ENCODE measurements at places on chromosomes 12 and 14.

- no peak for DNase-seq
These were observed 64.8 kb downstream of the IGF1 start for GRCh38 chr12:102415515-102415914.

DNA sequence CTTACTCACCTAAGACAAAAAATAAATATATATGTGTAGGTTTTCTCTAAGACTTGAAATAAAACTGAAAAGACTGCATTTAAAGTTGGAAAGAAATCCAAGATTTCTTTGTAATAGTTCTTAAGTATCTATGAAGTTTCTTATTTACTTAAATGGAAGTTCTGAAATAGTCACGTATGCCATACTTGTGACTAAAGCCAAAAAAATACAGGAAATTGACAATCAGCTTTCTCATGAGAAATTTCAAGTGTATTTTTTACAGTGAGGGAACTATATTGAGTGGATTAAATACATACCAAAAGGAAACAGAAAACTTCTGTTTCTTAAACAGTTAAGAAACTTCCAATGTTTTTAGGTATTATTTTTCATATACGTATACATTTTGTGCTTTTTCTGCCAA lies 188.1 kb downstream of the DPY19L2 start:
- no peak for DNase-seq

- no peak for DNase-seq
These were observed 368.0 kb downstream of the CCDC91 start for GRCh38 chr12:28558250-28558649.

DNA sequence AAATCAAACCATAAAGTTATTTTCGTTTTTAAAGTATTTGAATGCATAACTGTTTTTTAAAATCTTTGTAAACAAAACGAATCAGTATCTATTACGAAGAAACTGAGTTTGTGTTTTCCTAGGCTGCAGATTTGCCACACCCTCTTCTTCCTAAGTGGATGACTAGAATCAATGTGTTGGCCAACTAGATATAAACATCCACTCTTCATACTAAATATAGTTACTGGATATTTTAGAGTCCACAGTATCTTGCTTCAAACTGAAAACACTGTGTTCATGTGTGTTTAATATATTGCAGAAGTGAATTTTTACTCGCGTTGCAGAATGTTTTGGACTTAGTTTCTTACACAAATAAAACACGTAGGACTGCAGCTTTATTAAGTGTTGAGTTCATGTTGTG lies 63.2 kb downstream of the KLHL28 start:
- no peak for DNase-seq

GRCh38 chr14:92472860-92473259 lies 40.7 kb upstream of the RIN3 start:
- no peak for DNase-seq

DNA sequence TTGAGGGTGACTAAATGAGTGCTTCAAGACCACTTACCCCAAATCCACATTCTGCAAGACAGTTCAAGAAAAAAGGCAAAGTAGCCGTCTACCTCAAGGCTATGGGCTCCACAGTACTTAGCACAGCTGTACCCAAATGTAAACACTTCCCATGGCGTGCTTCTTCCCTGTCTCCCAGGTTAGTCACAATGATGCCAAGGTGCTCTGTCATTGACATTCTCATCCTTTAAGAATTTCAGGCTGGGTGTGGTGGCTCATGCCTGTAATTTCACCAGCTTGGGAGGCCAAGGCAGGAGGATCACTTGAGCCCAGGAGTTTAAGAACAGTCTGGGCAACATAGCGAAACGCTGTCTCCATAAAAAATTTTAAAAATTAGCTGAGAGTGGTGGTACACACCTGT lies 51.2 kb upstream of the CERS5 start:
- no peak for DNase-seq

DNA sequence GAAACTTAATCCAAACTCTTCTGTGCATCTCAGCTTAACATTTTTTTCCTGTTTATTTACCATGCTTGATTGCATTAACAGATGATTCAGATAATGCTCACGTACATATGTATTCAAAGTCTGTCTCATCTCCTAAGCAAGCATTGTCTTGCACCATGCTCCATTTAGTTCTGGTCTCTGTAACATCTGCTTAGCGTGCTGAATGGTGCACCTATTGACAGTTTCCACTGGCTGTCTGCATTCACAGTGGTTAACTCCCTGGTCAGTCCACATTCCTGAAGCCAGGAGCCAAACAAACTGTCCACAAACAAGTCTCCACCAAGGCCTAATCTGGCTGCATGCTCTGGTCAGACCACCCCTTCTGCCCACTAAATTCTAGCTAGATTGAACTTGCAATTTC lies 83.9 kb downstream of the KNTC1 start:
- no peak for DNase-seq

- DNase-seq, result no peak
These were observed 17.9 kb downstream of the PLD4 start for GRCh38 chr14:104942586-104942985.

GRCh38 chr12:118377884-118378470 lies 1.6 kb downstream of the SUDS3 start:
- peak; percentile 74 for DNase-seq

- peak; percentile 13 for DNase-seq
These were observed 5.9 kb upstream of the RERG start for GRCh38 chr12:15227004-15227679.

GRCh38 chr12:50387972-50388478 lies 8.4 kb downstream of the FAM186A start:
- no peak for DNase-seq

- DNase-seq, result peak; percentile 32
These were observed 982 bp downstream of the BCL7A start for GRCh38 chr12:122022393-122023338.

DNA sequence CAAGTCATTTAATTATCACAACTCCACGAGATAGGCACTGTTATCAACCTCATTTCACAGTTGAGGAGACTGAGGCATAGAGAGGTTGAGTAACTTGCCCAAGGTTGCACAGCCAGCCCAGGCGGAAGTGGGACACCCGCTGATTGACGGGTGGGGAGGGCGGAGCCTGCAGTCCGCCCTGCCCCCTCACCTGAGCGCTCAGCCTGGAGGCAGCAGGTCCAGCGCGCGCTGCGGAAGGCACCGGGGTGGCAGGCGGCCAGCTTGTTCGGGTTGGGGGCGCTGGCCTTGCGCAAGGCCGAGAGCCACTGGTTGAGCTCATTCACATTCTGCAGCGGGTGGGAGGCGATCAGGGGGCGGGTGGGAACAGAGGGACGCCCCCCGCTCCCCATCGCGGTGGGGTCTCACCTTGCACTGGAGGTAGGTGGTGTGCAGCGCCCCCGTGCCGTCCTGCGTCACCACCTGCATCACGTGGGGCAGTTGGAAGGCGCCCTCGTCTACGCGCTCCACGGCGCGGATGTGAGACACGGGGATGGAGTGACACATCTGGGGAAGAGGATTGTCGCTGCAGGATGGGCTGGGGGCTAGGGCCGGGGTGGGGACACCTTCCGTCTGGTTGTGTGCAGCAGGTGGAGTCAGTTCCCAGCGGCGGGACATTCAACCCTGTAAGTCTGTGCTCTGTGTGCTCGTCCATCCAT lies 31.7 kb downstream of the RASAL1 start:
- DNase-seq, result peak; percentile 60

DNA sequence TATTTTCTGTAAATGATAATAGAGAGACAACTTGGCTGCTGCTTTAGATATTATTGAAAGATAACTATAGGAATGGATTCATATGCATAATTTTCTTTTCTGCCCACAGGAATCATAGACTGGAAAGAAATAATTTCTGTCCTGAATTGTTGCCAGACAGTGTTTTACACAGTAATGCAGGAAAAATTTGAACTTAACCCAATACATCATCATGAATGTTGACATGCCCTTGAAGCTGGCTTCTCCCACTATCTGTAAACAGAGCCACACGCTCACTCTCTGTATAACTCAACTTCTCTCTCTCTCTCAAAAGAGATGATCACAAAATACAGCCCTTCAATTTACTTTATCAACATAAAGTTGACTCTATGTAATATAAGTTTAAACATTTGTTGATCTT lies 56.6 kb downstream of the PAX9 start:
- DNase-seq, result no peak

DNA sequence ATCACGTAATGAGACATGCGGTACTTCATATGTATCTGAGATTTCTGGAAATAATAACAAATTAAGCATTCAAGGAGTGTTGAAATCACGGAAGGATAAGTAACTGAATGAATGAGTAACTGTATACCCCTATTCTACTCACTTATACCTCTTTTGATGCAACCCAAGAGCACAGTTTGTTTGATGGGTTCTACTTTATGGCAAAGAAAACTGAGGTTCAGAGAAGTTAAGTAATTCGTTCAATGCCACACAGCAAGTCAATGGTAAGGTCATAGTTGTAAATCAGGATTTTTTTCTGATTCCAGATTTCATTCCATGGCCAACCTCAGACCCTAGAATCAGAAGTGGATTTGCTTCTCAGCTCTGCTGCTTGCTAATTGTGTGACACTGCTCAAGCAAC lies 544.5 kb upstream of the TBX3 start:
- DNase-seq, result no peak

DNA sequence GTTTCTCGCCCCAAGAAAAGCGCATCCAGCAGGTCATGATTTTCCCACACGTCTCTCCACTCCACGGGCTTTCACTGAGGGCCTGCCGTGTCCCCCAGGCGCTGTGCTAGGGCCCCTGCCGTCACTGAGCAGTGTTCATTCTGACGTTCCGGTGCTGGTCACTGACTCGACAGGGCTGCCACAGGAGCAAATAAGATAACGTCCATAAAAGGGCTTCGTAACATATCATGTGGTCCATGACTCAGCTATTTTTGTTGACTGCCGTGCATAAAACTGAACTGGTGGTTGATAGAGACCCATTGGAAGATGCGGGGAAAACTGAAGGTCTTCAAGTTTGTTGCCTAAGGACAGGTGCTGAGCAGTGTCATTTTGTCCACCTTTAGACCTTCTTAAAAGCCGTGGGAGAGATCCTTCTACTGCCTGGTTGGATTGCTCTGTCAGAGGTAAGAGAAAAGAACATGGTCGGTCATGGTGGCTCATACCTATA lies 46.3 kb downstream of the ADGRD1 start:
- no peak for DNase-seq

GRCh38 chr12:92210071-92210470 lies 64.4 kb upstream of the BTG1 start:
- DNase-seq, result peak; percentile 67

- no peak for DNase-seq
These were observed 8.4 kb downstream of the ASIC1 start for GRCh38 chr12:50065726-50066310.

GRCh38 chr14:64387232-64387781 lies 846 bp upstream of the MTHFD1 start:
- peak; percentile 23 for DNase-seq

GRCh38 chr12:3792623-3793288 lies 39.8 kb upstream of the CRACR2A start:
- DNase-seq, result no peak

GRCh38 chr12:52813885-52814709 lies at the start of gene KRT4:
Gene KRT4 (minus strand): TSS chr12:52814116. CDS start chr12:52814058, 58 bp downstream.
- no peak for DNase-seq

GRCh38 chr14:100655741-100656085 lies 68.5 kb upstream of the BEGAIN start:
- DNase-seq, result no peak

GRCh38 chr14:76848879-76849278 lies 22.7 kb downstream of the LRRC74A start:
- DNase-seq, result no peak

- no peak for DNase-seq
These were observed 30.6 kb upstream of the FBXO34 start for GRCh38 chr14:55240526-55241178.

- no peak for DNase-seq
These were observed 14.9 kb downstream of the TRMT61A start for GRCh38 chr14:103543721-103544387.

GRCh38 chr14:91893007-91893406 lies 25.7 kb upstream of the TC2N start:
- no peak for DNase-seq

DNA sequence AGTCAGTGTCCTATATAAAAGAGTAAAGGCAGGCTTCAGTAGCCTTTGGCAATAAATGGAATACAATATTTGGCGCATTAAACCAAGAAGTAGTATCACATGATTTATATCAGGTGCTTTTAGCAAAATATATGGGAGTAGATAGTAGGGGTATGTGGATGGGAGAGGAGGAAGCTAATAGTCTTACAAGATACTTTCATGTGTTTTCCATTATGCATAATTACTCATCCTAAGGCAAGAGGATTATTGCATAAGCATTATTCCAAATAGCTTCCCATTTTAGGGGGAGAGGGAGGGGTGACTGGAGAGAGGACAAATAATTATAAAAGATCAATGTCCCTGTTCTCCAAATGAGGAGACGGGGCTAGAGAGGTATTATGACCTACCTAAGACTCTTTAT lies 104.3 kb downstream of the DUSP6 start:
- no peak for DNase-seq

- no peak for DNase-seq
These were observed 1341.3 kb downstream of the LRFN5 start for GRCh38 chr14:42947991-42948390.

- DNase-seq, result no peak
These were observed 57.2 kb upstream of the ZDHHC17 start for GRCh38 chr12:76706761-76707160.

- no peak for DNase-seq
These were observed 70.0 kb downstream of the EPS8 start for GRCh38 chr12:15719230-15719629.

GRCh38 chr14:22748206-22748605 lies 18.3 kb upstream of the OXA1L start:
- DNase-seq, result no peak

DNA sequence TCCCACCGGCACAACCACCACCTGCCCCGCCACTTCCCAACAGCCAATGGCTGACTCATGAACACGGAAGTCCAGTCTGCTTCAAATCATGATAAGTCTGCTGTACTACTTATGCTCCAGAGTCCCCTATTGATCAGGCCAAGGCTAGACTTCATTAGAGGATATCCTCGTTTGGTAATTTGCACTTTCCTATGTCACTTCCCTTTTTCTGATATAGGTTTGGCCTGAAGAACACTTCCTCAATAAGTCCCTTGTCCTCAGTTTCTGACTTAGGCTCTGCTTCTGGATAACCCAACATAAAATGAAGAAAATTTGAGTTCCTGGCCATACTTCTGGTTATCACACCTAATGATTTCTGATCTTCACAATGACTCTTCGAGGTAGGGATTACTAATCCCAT lies 45.3 kb downstream of the IFNG-AS1 start:
- DNase-seq, result no peak

DNA sequence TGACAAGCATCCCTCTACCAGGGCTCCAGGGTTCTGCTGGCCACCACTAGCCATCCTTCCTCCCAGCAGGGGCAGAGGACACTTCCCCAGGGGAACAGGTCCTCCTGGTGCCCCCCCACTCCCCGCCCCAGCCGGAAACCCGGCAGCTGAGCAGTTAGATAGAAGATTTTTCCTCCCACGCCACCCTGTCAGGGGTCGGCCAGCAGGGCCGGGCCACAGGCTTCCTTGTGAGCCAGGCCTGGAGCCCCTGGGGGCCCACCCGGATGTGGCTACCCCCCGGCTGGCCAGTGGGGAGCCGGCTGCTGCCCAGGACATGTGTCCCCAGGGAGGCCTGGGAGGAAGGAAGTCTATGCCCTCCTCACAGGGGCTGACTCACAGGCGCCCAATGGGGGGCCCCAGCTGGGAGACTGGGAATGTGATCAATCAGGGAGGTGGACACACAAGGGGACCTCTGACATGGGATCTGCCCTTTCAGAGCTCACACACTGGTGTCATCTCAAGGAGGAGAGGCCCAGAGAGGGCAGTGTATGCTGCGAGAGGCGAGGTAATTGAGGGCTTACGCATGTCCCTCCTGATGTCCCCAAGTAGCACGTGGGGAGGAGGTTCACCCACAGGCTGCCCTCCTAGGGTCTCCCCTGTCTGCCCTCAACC lies 4.2 kb downstream of the SH2B3 start:
- no peak for DNase-seq

GRCh38 chr12:103962493-103962892 lies 3.2 kb upstream of the TDG start:
- no peak for DNase-seq

All from activated CD4-positive, alpha-beta T cell treated with anti-CD3 and anti-CD28 coated beads, Interleukin-2, Interleukin-6, amounts not matched to agents 100 ng/mL and 50 ng/mL, durations not matched to agents 16 hours and 8 hours (primary cell).